MM.1S (cell line): ENCODE measurements at places on chromosomes 13 and 19.

GRCh38 chr19:18660939-18661670, 22.4 kb upstream of the CRTC1 start:
- no peaks in the 10 kb centered on the region for H3K27me3 ChIP-seq
- no peak overlapping the region for H3K4me3 ChIP-seq
- no peaks in the 10 kb centered on the region for H3K36me3 ChIP-seq
- H3K27ac ChIP-seq = no peak overlapping the region
- no peaks in the 10 kb centered on the region for H3K4me1 ChIP-seq
- DNase-seq = no peak

DNA sequence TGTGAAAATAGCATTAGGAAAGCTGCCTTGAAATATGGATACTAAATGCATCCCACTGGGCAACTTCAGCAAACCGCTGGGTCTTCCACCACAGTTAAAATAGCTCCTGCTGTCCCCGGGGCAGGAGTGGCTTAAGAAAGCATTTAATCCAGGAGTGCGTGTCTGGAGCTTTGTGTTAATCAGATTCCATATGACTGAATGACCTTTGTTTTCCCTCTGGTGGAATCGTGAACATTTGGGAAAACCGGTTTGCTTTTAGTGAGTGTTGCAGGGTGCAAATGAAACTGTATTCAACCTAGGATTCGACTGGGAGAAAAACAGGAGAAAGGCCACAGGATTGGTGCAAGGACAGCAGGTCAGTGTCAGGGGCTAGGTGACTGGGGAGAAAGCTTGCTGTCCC, 237.6 kb upstream of the MAB21L1 start:
- no peak for DNase-seq
- H3K36me3 ChIP-seq = no peaks in the 10 kb centered on the region
- H3K27me3 ChIP-seq = no peaks in the 10 kb centered on the region
- H3K4me1 ChIP-seq = no peaks in the 10 kb centered on the region
- H3K4me3 ChIP-seq = no peak overlapping the region
- H3K27ac ChIP-seq = no peak overlapping the region

- H3K4me1 ChIP-seq = no peaks in the 10 kb centered on the region
- no peaks in the 10 kb centered on the region for H3K36me3 ChIP-seq
- H3K4me3 ChIP-seq = no peak overlapping the region
- DNase-seq = no peak
Measured at GRCh38 chr19:359653-359925, 15.0 kb upstream of the MIER2 start.

- H3K27ac ChIP-seq = no peak overlapping the region
- H3K4me1 ChIP-seq = no peaks in the 10 kb centered on the region
- peaks cover 19% of the 10 kb centered on the region for H3K36me3 ChIP-seq
- no peak for DNase-seq
- no peak overlapping the region for H3K4me3 ChIP-seq
- no peaks in the 10 kb centered on the region for H3K27me3 ChIP-seq
Measured at GRCh38 chr19:51971624-51972023, 15.0 kb downstream of the ZNF350 start.

- H3K4me3 ChIP-seq = no peak overlapping the region
- H3K4me1 ChIP-seq = no peaks in the 10 kb centered on the region
- peaks cover 58% of the 10 kb centered on the region for H3K27me3 ChIP-seq
- DNase-seq = no peak
Measured at GRCh38 chr19:15201374-15202023, 704 bp upstream of the NOTCH3 start.

- H3K36me3 ChIP-seq = no peaks in the 10 kb centered on the region
- no peaks in the 10 kb centered on the region for H3K27me3 ChIP-seq
- no peaks in the 10 kb centered on the region for H3K4me1 ChIP-seq
- no peak overlapping the region for H3K27ac ChIP-seq
- H3K4me3 ChIP-seq = no peak overlapping the region
Measured at GRCh38 chr13:110965038-110965754, 50.3 kb upstream of the ANKRD10 start.

DNA sequence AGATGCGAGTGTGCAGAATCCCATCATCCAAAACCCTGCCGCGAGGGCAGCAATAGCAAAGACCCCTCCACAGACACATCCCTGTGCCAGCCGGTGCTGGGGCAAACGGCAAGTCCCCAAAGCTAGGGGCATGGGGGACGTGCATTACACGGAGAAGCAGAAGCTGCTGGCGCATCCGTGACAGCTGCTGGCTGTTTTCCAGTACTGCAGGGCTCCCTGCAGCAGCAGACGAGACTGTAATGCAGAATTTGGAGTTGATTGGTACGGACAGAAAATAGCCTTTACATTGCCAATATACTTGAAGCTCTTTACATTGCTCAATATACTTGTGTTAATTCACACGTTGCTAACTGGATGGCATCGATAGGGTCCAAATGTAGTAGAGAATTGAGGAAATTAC, 77.2 kb upstream of the TMTC4 start:
- H3K36me3 ChIP-seq = no peaks in the 10 kb centered on the region
- H3K4me3 ChIP-seq = no peak overlapping the region
- no peak for DNase-seq
- peaks cover 15% of the 10 kb centered on the region for H3K4me1 ChIP-seq

DNA sequence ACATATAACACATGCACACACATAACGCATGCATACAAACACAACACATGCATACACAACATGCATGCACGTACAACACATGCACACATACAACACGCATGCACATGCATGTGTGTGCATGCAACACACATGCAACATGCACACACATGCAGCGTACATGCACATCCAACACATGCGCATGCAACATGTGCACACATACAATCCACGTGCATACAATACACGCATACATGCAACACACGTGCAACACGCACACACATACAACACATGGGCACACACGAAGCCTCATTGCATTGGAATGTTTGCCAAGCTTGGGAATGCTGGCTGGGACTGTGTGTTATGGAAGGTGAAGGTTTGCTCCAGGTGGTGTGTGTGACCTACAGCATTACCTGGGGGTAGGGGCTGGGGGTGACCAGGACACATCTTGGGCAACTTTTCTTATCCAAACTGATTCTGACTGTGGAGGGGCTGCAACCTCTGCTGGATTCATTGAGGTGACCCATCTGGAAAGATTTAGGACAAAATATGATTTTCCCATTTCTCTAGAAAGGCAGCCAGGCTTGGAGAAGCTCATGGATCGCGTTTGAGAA, 58.9 kb downstream of the SPACA7 start:
- no peaks in the 10 kb centered on the region; the same call in 1 of the 2 replicates for H3K27me3 ChIP-seq
- H3K4me3 ChIP-seq = no peak overlapping the region
- no peak for DNase-seq

GRCh38 chr19:47417746-47418691, 1.3 kb downstream of the MEIS3 start:
- no peak overlapping the region for H3K4me3 ChIP-seq
- H3K36me3 ChIP-seq = no peaks in the 10 kb centered on the region
- H3K4me1 ChIP-seq = no peaks in the 10 kb centered on the region
- no peak for DNase-seq
- no peak overlapping the region for H3K27ac ChIP-seq

- no peaks in the 10 kb centered on the region for H3K36me3 ChIP-seq
- no peak overlapping the region for H3K4me3 ChIP-seq
- no peak overlapping the region for H3K27ac ChIP-seq
Measured at GRCh38 chr13:98506728-98507230, 70.1 kb downstream of the STK24 start.
